Ascending aorta (tissue), 2 donors: ENCODE measurements at places on chromosomes 12 and 14.

- H3K36me3 ChIP-seq, result no peaks in the 10 kb centered on the region
- no peaks in the 10 kb centered on the region for H3K4me1 ChIP-seq
- H3K27ac ChIP-seq, result no peak overlapping the region
- no peaks in the 10 kb centered on the region for H3K27me3 ChIP-seq
- H3K4me3 ChIP-seq, result no peak overlapping the region
Observed at GRCh38 chr12:130444986-130445385, 107.3 kb downstream of the PIWIL1 start.

DNA sequence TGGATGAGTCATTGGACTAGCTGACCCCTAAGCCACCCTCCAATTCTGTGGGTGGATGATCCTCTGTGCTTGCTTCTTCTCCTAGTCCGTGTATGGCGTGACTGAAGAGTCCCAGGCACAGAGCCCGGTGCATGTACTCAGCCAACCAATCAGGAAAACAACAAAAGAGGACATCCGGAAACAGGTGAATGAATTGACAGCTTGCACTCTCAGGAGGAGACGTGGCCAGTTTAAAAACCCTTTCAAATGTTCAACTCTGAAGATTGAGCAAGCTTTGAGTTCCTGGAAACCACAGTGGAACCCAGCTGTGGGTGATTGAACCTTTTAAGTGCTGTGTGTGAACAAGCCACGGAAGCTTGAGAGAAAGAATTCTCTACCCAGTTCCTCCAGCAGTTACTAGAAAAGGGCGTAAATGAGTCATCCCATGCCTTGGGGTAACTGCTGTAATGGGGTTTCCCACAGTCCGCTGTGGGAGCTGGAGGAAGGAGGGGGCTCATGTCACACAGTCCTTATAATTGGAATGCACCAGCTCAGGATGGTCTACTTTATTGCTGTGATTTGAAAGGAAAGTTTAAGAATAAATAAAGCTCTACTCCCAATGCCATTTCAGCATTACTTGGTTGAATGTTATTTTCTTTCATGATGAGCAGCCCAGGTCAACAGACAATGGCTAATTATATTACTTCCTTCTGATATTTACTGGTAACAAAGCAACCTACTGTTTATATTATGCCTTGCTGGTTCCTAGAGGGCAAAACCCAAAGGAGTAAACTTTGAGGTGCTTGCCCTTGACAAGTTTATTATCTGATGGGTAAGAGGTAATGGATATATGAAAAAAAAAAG is 417.0 kb downstream of the DPF3 start:
- no peak for DNase-seq
- no peak overlapping the region for H3K4me3 ChIP-seq
- H3K36me3 ChIP-seq, result no peaks in the 10 kb centered on the region

DNA sequence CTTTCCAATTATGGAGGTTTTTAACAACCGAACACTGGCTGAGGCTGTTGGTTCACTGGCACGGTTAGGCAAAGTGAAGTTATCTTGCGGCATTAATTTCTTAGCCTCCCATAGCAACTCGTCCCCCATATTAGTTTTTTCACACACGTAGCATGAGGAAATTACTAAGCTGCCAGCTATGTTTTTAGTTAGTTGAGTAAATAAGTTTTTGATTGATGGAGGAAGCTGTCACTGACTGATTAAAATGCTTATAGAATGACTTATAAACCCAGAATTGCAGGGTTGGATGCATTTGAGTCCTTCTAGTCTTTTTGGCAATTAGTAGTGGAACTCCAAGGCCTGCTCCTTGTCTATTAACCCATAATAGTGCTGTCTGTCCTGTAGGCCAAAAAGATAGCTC is 97.1 kb downstream of the ALG10 start:
- no peaks in the 10 kb centered on the region for H3K27me3 ChIP-seq
- H3K4me3 ChIP-seq, result no peak overlapping the region
- no peaks in the 10 kb centered on the region for H3K4me1 ChIP-seq
- no peaks in the 10 kb centered on the region for H3K36me3 ChIP-seq
- DNase-seq, result no peak

- DNase-seq, result no peak
- peak overlapping the region; percentile 50 for H3K4me3 ChIP-seq
- H3K4me1 ChIP-seq, result peaks cover 6% of the 10 kb centered on the region
Observed at GRCh38 chr14:89564286-89564957, 147.4 kb upstream of the FOXN3 start.
